ENCODE measurements at places on chromosomes 5 and 9. TPM values are rescaled to one million over a fixed set of nuclear protein-coding genes. Genes with fewer than 3 reads are reported as not detected.
A peak's percentile ranks its signal among the peaks of the same experiment; 100 is the strongest.

GRCh38 chr5:57779383-57780223 lies 297.0 kb upstream of the ACTBL2 start:
- no peak overlapping the region for H3K4me3 ChIP-seq
- no peaks in the 10 kb centered on the region for H3K27me3 ChIP-seq
- peak; percentile 86 for DNase-seq
- H3K4me1 ChIP-seq, result peaks cover 9% of the 10 kb centered on the region
- H3K36me3 ChIP-seq, result no peaks in the 10 kb centered on the region
- H3K27ac ChIP-seq, result no peak overlapping the region

DNA sequence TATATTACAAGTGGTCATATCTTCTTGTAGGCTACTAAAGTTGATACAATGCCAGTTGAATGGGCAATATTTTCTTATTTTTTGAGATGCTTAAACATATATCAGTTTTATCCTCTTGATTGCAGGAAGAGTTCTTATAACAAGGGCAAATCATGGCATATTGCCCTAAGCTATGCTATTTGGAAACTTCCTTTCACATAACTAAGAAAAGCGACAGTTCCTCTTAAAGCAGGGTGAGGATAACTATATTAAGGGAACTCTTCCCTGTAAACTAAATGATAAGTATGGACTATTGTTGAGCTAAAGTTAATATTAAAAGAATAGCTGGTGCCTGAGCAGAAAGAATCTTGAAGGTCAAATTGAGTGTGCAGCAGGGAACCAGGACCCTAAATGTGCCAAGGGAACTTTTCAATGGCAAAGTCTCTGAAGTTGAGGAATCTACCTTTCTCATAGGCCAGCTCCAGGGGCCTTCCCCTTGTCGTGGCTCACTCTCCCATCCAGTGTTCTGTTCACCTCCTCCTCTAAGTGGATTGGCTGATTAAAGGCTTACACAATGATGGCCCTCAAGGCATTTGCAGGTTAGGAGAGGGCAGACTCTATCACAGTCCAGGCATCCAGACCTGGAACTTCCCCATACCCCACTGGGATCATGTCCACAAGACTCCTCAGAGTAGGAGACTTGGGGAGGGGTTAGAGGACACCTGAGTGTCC lies 26.8 kb downstream of the FYB1 start:
- DNase-seq, result no peak
- H3K4me1 ChIP-seq, result no peaks in the 10 kb centered on the region
- no peaks in the 10 kb centered on the region for H3K27me3 ChIP-seq
- H3K27ac ChIP-seq, result no peak overlapping the region

DNA sequence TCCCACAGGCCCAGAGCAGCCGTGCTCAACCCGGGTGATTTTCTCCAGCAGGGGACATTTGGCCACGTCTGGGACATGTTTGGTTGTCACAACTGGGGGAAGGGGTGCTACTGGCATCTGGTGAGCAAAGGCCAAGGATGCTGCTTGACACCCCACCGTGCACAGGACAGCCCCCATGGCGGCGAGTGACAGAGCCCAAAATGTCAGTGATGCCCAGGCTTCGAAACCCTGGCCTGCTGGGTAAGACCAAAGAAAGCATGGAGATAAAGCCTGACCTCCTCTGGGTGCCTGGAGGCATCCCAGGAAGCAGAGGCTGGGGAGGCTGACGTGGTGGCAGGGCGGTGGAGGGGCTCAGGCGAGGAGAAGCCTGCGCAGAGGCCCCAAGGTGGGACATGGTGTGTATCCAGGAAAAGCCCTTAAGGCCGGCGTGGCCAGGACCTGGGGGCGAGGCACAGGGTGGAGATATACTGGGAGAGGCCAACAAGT lies 66.4 kb downstream of the ZNF354C start:
- H3K4me3 ChIP-seq, result no peak overlapping the region
- H3K27ac ChIP-seq, result no peak overlapping the region
- H3K27me3 ChIP-seq, result no peaks in the 10 kb centered on the region
- H3K4me1 ChIP-seq, result no peaks in the 10 kb centered on the region

PCDHAC2 gene
- total RNA-seq, result 47.8 TPM

DMRT2 gene
- total RNA-seq, result not detected
